ENCODE measurements at places on chromosomes 3 and 15. TPM values are rescaled to one million over a fixed set of nuclear protein-coding genes. Genes with fewer than 3 reads are reported as not detected.

- no peak overlapping the region for H3K27ac ChIP-seq
- DNase-seq: no peak
- H3K4me3 ChIP-seq: no peak overlapping the region
- H3K36me3 ChIP-seq: peaks cover 94% of the 10 kb centered on the region
- H3K27me3 ChIP-seq: no peaks in the 10 kb centered on the region
These were observed 96.8 kb downstream of the SNRPN start for GRCh38 chr15:25051399-25052154.

DNA sequence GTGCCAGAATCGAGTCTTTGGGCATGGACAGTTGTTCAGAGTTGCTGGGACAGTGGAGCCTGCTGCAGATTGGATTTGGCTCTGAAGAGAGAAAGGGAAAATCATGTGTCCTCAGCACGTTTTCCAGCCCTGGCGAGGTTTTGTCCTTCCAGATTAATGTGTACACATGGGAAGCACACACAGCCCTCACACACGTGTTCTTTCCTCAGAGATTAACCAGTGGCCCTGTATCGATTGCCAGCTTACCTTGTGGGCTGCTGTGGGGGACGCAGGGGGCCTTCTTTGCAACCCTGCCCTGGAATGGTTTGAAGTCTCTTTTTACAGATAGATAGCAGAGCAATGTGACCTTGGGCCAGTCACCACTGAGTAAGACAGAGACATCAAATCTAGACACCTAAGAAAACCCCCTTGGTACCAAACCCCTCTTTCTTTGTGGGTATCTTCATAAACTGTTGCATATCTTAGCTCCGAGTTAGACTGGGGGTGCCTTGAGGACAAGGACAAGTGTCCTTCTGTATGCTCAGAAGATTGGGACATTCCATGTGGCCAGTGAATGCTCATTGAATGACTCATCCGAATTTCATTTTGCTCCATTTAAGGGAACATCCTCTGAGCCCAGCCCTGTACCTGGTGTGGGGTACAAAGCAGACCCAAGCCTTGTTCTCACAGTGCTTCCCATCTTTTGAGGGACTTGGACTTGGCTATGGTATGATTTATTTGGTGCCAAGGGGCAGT lies 48.0 kb downstream of the SMAD6 start:
- H3K36me3 ChIP-seq: no peaks in the 10 kb centered on the region
- H3K4me1 ChIP-seq: peaks cover 9% of the 10 kb centered on the region
- H3K27me3 ChIP-seq: no peaks in the 10 kb centered on the region
- H3K27ac ChIP-seq: no peak overlapping the region
- no peak overlapping the region for H3K4me3 ChIP-seq
- no peak for DNase-seq

- no peaks in the 10 kb centered on the region for H3K27me3 ChIP-seq
- peaks cover 62% of the 10 kb centered on the region for H3K4me1 ChIP-seq
- DNase-seq: peak; percentile 82
- peak overlapping the region; percentile 10 for H3K27ac ChIP-seq
- H3K36me3 ChIP-seq: no peaks in the 10 kb centered on the region
These were observed 8.1 kb upstream of the MAPK6 start for GRCh38 chr15:52010633-52011595.

DNA sequence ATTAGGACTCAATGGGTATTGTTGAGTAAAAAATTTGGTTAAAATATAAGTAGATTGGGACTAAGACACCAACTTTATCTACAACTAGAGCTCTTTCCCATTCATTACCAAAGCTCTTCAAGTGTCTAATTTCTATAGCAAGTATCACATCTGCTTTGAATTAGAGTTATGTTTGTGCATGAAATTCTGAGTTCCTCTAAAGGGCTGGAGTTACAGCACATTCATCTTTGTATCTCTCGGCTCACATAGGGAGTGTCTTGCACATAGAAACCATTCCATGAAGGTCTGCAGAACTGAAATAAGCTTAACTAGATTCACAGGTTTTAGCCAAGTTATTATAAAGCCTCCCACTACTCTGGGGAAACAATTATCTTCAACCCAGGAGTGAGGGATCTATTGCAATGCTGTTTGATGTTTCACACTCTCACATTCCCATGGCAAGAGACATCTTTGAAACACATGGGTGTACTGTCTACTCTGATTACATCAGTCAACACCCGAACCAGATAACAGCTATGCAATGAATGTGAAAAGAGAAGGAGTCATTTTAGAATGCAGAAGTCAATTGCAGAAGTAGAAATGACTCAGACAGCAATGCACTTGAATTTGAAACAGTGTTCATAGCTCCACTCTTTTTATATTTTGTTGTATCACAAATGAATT lies 93.1 kb upstream of the KBTBD8 start:
- no peaks in the 10 kb centered on the region for H3K4me1 ChIP-seq
- no peak for DNase-seq
- peaks cover 8% of the 10 kb centered on the region for H3K27me3 ChIP-seq
- no peak overlapping the region for H3K4me3 ChIP-seq
- peaks cover 4% of the 10 kb centered on the region for H3K36me3 ChIP-seq

CGNL1 gene
- not detected for total RNA-seq

DNA sequence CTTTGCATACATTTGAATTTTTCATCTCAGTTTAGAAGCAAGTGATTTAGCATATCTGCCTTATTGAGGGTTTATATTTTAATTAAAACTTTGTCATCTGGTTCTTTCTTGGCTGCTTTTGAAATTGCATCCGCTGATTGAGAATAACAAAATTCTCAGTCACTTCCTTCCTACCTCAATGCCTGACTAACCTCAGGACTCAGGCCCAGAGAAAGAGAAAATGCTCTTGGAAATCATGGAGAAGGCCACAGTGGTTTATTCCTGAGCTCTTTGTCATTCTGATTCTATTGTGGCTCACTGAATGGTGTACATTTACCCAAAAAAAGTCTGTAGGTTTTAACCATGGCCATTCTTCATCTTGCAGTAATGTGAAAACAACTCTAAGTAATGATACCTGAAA lies 533.9 kb downstream of the TBL1XR1 start:
- no peaks in the 10 kb centered on the region for H3K36me3 ChIP-seq
- no peak for DNase-seq
- H3K4me1 ChIP-seq: no peaks in the 10 kb centered on the region
- H3K4me3 ChIP-seq: no peak overlapping the region

FEZF2 gene
- not detected for total RNA-seq

DNA sequence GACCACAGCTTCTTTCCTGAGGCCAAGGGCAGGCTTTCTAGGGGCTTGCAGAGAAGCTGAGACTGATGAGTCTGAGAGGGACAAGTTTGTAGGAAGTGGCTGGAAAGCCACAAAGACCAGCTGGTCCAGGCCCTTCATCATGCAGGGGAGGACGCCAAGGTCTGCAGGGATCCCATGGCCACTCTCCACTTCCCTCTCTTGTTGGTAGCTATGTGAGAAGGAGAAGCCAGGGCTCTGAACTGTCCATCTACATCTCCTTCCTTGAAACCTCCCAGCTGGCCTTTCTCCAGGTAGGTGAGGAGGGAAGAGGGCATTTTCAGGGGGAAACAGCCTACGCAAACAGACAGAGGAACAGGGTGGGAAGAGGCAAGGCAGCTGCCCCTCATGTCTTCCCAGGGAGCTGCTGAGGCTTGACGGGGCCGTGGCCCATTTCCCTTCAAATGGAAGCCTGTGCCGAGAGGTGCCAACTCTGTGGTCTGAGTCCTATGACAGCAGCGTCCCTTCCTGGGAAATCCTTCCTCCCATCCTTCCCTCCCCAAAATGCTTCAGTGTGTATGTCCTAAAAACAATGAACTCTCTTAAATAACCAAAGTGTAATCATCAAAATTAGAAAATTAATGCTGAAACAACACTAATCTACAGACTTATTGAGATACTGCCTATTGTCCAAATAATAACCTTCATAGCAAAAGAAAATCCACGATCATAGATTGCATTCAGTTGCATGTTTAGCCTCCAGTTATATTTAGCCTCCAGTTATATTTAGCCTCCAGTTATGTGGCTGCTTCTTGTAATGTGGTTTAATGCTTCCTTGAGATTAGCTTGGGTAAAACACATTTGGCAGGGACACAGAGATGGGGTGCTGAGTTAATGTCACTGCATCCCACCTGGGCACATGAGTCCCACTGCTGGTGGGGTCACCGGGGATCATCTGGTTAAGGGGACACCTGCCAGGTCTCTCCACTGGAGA lies 36.0 kb downstream of the GNB5 start:
- no peak overlapping the region for H3K4me3 ChIP-seq
- no peak for DNase-seq
- H3K36me3 ChIP-seq: peaks cover 6% of the 10 kb centered on the region
- no peak overlapping the region for H3K27ac ChIP-seq
- no peaks in the 10 kb centered on the region for H3K27me3 ChIP-seq
- no peaks in the 10 kb centered on the region for H3K4me1 ChIP-seq

PLSCR2 gene
- total RNA-seq: not detected

GRCh38 chr15:34737477-34737876 lies 17.3 kb downstream of the GJD2 start:
- DNase-seq: no peak
- H3K4me1 ChIP-seq: no peaks in the 10 kb centered on the region
- no peak overlapping the region for H3K4me3 ChIP-seq
- no peaks in the 10 kb centered on the region for H3K36me3 ChIP-seq
- peaks cover 11% of the 10 kb centered on the region for H3K27me3 ChIP-seq
- H3K27ac ChIP-seq: no peak overlapping the region

Data from activated CD8-positive, alpha-beta T cell treated with anti-CD3 and anti-CD28 coated beads for 36 hours (primary cell).